NCI-H510A (cell line): ENCODE measurements at places on chromosomes 3 and 15.

DNA sequence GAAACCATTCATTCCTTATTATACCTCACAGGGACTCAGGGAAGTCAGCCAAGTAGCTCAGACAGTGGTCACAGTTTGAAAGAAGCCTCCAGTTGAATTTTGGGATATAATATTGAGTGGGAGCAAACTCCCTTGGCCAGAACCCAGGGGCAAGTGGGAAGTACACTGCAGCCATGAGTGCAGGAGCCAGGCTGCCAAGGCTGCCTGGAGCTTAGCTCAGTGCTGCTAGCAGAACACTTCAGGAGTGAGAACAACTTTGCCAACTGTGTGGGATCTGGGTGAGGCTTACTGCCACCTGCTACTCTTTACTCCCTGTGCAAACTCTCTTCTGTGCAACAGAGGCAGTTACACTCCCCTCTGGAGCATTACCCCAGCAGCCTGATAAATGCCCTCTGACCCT is 4.6 kb downstream of the OR5K3 start:
- DNase-seq = no peak

DNA sequence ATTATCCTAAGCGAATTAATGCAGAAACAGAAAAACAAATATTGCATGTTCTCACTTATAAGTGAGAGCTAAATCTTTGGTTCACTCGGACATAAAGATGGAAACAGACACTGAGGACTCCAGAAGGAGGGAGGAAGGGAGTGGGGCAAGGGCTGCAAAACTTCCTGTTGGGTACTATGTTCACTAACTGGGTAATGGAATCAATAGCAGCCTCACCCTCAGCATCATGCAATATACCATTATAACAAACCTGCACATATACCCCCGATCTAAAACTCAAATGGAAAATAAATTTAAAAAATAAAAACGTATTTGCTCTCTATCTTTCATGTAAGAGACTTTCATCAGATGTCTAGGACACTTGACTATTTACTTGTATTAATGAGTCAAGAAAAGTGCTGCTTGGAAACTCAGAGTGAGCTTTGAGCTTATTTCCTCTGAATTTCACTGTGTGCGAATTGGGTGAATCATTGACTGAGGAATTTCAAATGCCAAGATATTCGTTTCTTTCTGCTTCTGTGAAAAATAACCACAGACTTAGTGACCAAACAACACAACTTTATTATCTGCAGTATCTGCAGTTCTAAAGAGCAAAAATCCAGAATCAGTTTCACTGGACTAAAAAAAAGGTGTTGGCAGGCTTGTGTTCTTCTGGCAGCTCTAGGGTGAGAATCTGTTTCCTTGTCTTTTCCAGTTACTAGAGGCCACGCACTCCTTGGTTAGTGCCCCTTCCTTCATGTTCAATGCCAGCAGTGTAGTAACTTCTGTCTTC is 18.4 kb downstream of the TM4SF18 start:
- DNase-seq = no peak

- no peak for DNase-seq
These were observed 144.1 kb downstream of the FILIP1L start for GRCh38 chr3:99970198-99970597.

DNA sequence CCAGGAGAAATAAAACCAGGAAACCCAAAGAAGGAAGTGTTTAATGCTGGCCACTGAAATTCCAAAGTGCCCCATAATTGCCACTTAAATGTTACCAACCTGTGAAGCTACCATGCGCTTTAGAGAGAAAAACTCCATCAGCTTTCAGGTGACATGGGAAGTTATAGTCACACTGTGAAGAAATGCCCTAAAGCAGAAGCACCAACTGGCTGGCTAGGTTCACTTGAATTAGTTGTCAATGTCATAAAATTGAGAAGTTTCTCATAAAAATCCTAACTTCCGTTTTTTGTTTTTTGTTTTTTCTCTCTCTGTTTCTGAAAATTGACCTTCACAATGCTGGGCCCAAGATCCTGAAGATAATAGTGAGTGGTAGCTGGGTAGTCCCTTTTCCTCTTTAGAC is 167.9 kb upstream of the CTNNB1 start:
- no peak for DNase-seq

GRCh38 chr15:43511012-43511885 is 6.2 kb upstream of the MAP1A start:
- peak; percentile 11 for DNase-seq

DNA sequence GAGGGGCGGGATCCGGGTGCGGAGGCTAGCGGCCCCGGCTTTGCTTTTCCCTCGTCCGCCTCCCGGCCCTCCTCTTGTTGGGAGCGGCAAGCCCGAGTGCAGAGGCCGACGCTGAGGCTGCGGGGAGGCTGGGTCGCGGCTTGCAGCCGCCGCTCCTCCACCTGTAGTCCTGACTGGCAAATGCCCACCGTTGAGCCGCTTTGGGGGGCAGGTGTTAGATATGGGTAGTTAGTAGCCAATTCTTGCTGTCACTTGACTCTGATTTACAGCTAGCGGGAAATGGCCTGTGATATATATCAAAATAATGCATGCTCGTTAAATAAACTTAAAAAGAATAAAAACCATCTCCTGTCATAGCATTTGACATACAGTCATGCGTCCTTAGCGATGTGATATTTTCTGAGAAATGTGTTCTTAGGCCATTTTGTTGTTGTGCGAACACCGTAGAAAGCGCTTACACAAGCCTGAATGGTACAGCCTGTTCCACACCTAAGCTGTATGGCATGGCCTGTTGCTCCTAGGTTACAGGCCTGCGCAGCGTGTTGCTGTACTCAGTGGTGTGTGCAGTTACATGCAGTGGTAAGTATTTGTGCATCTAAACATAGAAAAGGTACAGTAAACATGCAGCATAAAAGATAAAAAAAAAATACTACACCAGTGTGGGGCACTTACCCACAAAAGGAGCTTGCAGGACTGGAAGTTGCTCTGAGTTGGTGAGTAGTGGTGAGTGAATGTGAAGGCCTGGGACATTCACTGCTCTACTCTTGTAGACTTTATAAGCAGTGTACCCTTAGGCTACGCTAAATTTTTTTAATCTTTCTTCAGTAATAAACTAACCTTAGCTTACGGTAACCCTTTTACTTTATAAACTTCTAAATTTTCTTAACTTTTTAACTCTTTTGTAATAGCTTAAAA is 873 bp downstream of the CAPN7 start:
- no peak for DNase-seq
